CD4-positive, alpha-beta T cell (primary cell): ENCODE measurements at places on chromosomes 11 and 22. TPM values are rescaled to one million over a fixed set of nuclear protein-coding genes. Genes with fewer than 3 reads are reported as not detected.

EHF gene
- total RNA-seq: not detected

BBOX1 gene
- total RNA-seq: not detected

DNA sequence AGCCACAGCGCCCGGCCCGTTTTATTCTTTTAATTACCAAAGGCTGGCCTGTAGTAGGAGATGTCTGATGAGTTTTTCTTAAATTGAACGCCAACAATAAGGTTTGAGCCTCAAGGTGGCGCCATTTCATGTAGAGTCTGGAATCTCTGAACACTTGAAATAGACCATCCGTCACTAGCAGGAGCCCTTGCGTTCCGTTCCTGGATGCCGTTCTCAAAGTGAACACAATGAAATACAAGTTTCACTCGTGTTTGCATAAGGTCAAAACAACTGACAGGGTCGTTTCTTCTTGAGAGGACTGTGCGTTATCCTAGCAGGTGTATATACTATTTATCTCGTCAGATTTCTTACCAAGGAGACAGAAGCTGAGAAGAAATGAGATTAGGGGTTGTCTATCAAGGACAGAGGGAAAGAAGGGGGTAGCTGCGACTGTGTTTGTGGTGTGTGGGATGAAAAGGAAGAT, 18.7 kb upstream of the SCGB1D1 start:
- DNase-seq: peak; percentile 84

MS4A3 gene
- not detected for total RNA-seq

KCNA4 gene
- total RNA-seq: not detected

DNA sequence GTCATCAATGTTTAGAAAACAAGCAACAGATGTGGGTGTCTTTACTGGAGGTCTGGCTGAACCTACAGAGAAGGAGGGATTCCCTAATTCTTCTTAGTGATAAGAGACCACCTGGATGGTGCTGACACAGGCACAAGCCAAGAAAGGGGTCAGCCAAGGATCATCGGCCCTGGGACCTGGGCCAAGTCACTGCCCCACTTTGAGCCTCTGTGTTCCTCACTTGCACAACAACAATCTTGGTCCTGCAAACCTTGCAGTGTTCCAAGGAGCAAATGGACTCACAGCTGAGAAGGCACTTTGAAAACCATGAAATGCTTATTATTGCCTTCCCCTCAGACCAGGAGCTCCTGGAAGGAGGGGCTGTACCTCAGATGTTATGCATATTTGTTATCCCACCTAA, 7.0 kb upstream of the KCNE3 start:
- no peak for DNase-seq

- peak; percentile 52 for DNase-seq
Measured at GRCh38 chr11:14644226-14645014, 816 bp downstream of the PDE3B start.

- DNase-seq: no peak
Measured at GRCh38 chr11:123228496-123229163, 33.6 kb upstream of the CLMP start.

DNA sequence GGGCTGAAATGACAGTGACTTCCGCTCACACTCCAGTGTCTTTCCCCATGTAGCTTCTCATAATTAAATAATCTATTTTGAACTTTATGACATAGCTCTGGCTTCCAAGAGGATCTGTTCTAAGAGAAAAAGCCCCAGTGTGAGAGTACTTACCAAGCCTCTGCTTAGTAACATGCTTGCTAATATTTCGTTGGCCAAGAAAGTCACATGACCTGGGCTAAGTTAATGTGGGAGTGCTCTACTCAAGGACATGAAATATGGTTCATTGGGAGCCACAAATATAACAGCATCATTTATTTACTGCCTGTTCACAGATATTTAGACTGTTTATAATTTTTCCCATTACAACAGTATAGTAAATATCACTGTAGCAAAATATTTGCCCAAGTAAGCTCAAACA, 42.5 kb downstream of the CCDC73 start:
- DNase-seq: no peak

DNA sequence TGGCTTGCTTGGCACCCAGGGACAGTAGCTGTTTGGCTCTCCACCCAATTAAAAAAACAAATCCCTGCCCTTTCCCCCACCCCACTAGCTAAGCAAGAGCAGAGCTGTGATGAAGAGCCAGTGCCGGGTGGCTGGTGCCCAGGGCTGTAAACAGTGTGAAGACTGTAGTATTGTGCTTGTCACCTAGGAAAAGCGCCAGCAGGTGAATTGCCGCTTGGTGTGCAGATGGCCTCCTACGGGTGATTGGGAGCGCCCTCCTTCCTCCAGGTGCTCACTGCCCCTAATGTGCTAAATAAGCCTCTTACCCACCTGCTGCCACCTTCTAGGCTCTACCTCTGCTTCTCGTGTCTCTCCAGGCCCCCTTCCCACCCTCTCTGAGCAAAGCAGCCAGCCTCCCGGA, 18.4 kb upstream of the RAPSN start:
- DNase-seq: no peak

- no peak for DNase-seq
Measured at GRCh38 chr22:43442386-43443151, 30.8 kb downstream of the MPPED1 start.

- DNase-seq: no peak
Measured at GRCh38 chr11:80327956-80328614, 887.3 kb upstream of the TENM4 start.

DNA sequence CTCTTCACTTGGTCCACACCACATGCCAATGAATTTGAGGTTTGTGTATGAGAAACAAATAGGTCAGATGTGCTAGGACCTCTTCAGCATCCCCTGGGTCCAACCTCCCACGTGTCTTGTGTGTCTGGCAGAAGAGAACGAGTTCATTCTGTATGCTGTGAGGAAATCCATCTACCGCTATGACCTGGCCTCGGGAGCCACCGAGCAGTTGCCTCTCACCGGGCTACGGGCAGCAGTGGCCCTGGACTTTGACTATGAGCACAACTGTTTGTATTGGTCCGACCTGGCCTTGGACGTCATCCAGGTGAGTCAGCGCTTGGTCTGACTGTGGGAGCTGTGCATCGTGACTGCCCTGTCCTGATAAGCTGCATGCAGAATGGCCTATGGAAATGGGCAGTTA, 101.0 kb upstream of the SORL1-AS1 start:
- no peak for DNase-seq

DNA sequence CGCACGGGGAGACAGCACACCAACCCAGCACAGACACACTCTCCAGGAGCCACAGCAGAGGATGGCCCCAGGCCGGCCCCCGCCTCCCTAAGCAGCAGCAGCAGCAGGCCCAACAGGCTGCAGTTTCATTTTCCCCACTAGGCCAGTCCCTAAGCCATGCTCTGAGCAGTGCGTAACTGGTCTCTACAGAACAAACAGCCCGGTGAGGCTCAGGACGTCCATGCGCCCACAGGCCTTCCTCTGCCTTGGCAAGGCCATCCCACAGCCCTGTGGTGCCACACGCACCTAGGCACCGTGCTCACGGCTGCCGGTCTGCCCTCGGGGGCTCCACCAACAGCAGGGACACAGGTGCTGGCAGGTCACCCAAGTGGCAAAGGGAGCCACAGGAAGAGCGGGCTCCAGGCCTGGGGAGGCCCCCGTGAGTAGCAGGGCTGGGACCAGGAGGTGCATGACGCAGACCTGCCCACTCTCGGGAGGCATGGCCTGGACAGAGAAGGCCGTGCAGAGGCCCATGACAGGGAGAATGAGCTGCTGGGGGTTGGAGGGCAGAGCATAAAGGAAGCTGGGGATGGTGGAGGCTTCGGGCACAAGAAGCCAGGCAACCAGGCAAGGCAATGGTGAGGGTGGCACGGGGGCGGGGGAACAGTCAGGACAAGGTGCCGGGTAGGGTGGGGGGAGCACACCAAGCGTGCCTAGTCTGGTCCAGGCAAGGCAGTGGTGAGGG, 1.4 kb upstream of the MOB2 start:
- DNase-seq: no peak

DNA sequence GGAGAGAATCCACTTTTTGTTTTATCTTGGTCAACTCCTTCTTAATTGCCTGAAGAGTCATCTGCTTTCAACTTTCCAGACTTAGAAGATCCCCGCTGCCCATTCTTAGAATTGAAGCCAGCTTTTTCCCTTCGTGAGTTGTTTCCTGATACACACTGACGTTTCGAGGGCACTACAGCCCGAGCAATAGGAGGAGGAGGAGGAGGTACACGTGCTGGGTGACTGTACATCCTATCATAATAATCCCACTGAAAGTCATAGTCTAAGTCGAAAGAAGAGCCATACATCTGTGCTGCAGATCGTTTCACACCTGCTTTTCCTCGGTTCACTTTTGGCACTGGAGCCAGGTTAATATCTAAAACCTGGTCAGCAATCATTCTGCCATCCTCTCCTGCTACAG, 606.1 kb downstream of the DLG2 start:
- DNase-seq: no peak

ACR gene
- not detected for total RNA-seq

- no peak for DNase-seq
Measured at GRCh38 chr22:38187413-38188212, 6.0 kb upstream of the PLA2G6 start.

- DNase-seq: no peak
Measured at GRCh38 chr11:81331088-81331487, 1402.6 kb downstream of the FAM181B start.

DNA sequence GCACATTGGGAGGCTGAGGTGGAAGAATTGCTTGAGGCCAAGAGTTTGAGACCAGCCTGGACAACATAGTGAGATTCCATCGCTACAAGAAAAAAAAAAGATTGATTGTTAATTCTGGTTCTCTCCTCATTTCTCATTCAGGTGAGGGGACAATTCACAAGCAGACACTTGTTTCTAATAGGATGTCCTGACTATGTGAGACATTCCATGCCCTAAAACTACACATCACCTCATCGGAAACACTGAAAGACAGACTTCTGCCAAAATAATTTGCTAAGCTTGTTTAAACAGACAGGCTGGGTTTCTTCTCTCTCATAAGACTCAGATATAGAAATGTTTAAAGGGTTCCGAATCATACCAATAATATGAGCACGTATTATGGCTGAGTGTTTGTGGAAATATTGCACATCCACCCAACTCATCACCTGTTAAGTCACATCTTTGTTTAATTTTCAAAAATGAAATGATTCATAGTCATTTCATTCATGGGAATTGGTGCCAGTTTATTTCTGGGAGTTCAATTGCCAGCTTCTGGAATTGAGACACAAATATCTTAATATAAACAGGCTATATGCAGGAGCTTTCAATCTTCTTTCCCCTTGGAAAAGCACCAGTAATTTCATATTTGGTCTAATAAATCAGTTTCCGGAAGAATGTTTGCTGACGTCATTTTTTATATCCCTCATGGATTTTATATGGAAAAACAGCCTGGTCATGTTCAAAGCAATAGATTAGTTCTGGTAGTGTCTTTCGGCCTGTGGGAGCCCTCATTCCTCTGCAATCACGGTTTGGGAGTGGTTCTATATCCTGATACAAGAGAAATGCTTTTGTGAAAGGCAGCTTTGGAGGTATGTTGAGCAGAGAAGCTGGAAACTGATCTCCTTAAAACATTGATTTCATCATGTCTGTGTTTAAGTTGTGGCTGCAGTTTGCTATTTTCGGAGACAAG, 87.0 kb downstream of the BDNF start:
- no peak for DNase-seq

DNA sequence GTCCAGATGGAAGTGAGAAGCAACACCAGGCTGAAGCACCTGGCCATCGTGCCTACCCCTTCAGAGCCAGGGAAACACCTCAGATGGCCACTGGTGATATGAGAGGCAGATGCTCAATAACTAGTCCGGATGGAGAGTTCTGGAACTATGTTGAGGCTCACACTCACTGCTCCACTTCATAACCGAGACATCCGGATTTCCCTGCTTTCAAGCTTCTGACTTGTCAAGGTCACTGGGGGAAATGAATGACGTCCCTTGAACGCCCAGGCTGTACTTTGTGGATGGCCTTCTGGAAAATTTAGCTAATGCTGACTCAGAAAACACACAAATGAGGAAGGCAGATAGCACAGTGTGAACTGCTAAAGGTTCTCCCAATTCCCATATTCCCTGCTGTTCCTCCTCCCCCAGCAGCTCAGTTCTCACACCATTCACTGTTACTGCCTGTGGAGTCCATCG, at the start of gene LYVE1:
Gene LYVE1, minus strand, starts transcription at position 180 of the 456 bp plus-strand sequence. Its CDS starts 133 bp downstream, at position 47.
- no peak for DNase-seq

CEND1 gene
- not detected for total RNA-seq
